ENCODE measurements at places on chromosomes 6 and 20. TPM values are rescaled to one million over a fixed set of nuclear protein-coding genes. Genes with fewer than 3 reads are reported as not detected.

- H3K27ac ChIP-seq: peak overlapping the region; percentile 62
- H3K4me1 ChIP-seq: peaks cover 75% of the 10 kb centered on the region
- peak; percentile 97 for DNase-seq
- no peak overlapping the region for H3K4me3 ChIP-seq
- no peaks in the 10 kb centered on the region for H3K27me3 ChIP-seq
- H3K36me3 ChIP-seq: no peaks in the 10 kb centered on the region
These were observed 52.3 kb upstream of the ADGRF1 start for GRCh38 chr6:47094241-47094925.

The EEF1A2 gene
- 0.44 TPM for total RNA-seq

The ADGB gene
- not detected for total RNA-seq

The TTK gene
- total RNA-seq: 33.2 TPM

The CGAS gene
- total RNA-seq: not detected

The GPR6 gene
- not detected for total RNA-seq
